ENCODE measurements at places on chromosomes 5 and 9.

GRCh38 chr5:776862-777711 is 7.4 kb downstream of the ZDHHC11B start:
- DNase-seq, result no peak

DNA sequence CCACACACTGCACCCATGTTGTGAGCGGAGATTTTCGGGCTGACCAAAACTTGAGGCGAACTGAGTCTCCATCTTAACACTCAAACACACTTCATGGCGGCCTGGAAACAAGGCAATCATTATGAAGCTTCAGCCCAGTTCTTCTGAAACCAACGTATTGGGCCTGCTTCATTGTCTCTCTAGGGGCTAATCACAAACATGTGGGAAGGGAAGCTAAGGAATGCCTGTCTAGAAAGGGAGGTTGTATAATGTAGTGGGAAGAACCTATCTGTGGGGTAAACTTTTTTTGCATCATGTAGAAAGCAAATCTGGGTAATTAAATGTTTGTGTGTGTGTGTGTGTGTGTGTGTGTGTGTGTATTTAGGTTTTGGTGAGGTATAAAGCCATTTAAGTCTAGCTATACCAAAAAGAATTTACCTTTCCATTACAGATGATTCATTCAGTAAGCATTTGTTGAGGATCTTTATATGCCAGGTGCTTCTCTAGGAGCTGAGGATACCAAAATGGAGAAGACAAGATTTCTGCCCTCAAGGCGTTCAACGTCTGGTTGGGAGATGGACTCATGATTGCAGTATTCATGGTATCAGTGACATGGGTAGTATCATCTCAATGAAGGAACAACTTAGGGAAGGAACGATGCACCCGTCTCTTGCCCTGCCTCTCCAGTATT is 29.4 kb downstream of the SLC1A3 start:
- DNase-seq, result no peak

DNA sequence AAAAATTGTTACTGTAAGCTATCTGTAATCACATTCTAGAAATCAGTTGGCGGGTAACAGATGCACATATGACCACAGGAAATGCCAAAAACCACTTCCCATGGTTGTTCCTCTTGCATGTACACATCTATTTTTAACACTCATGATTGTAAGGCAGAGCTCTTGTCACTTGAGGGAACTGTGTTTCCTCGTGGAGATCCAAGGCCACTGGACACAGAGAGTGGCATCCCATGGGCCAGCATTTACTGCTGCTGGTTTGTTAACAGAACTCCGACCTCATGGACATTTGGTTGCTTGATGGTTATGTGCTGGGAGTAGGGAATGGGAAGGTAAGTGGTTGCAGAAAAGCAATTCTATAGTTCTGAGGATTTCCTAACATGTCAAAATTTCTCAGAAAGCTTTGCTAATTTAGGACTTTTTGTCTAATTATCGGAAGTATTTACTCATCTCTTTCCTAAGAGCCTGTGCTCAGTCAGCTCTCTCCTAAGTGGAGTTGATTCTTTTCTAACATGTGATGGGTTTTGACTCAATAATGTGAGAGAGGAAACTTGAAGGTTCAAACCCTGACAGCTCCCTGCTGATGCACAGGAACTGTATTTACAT is 202.0 kb upstream of the NR3C1 start:
- no peak for DNase-seq

DNA sequence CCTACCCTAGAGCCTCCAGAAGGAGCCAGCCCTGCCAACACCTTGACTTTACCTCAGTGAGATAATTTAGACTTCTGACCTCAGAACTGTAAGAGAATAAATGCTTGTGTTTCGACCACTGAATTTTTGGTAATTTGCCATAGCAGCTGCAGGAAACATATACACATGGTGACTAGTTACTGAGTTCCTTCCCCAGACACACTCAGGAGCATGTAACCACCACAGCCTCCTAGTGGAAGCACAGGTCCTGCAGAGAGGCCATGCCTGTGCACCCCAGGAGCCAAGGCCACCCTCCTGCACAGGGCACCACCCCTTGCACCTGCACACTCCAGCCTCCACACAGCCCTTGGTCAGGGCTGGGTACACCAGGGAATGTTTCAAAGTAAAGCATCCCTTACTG is 7.6 kb upstream of the CAMSAP1 start:
- no peak for DNase-seq

- no peak for DNase-seq
Observed at GRCh38 chr5:178667101-178667500, 40.3 kb upstream of the CLK4 start.

GRCh38 chr5:137488516-137488915 is 10.6 kb downstream of the SPOCK1 start:
- DNase-seq, result no peak

- DNase-seq, result no peak
Observed at GRCh38 chr5:81760521-81760920, 9.6 kb upstream of the SSBP2 start.

- no peak for DNase-seq
Observed at GRCh38 chr9:134298000-134298399, 28.3 kb upstream of the RXRA start.

DNA sequence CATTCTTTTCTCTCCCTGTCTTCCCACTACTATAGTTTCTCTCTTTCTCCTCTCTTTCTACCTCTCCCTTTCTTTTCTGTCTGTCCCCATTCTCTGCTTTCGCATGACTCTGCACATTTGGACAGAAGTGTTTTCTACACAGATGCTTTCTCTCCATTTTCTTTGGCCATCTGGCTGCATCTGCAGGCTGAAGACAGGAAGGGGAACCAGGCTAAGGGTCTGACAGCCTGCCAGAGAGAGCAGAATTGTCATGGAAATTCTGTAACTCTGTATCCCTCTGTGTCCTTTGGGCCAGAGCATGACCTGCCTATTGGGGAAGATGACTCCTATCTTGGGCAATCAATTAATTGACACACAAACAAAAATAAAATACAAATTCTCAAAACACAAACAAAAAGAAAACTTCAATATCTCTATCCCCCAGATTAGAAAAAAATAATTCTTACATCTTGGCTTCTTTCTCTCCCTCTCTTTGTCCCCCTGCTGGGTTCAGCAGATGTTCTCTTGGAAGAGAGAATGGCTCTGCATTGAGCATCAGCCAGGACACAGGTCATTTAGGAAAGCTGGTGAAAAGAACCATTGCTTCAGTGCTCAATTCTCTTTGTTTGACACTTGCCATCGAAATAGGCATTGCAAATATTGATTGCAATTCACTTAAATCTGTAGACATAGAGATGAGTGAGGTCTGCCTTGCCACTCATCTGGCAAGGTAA is 415.9 kb upstream of the KLF4 start:
- no peak for DNase-seq

- DNase-seq, result no peak
Observed at GRCh38 chr9:10855847-10856246, 243.0 kb upstream of the PTPRD start.

- no peak for DNase-seq
Observed at GRCh38 chr5:144125163-144125726, 45.2 kb downstream of the YIPF5 start.

DNA sequence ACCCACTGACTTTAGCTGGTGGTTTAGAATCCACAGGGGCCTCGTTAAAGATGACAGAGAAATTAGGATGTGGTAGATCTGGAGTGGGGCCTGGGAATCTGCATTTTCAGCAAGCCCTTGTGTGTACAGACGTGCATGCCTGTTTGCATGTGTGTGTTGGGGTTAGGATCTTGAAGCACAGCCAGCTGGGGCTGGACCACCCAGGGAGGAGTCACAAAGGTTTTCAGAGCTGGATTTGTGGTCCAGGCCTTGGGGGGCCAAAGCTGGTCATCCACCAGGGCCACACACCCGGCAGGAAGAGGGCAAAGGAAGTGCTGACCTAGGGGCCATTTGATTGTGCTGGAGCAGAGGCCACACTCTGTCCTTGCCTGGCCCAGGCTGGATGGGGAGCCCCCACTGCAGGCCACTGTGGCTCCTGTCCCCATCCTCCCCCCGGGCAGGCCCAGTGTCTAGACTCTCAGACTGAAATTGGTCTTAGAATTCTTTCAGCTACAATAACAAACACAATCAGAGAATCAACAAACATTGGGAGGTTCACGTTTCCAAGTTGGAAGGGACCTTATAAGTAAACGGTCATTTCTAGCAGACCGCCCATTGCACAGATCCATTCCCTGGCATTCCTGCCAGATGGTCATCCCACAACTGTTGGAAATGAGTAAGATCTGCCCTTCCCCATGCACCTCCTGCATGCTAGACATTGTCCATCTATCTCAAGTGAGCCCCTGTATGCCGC is 10.3 kb downstream of the CDX1 start:
- DNase-seq, result no peak

DNA sequence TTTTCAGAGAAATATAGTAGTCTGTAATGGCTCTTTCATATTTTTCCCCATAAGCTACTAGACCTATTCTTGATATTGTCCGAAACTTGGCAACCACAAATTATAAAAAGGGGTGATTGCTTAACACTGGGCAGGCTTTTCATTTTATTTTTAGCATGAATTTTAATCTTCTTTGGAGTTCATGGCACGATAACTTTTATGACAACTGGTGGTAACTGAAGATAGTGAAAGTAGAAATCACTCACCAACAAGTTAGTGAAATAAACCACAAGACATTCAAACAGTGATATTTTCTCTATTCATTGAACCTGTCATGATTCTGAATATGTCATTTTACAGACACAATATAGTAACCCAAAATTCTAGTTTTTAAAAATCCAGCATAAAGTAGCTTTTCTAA is 213.9 kb downstream of the PRDM9 start:
- DNase-seq, result no peak

DNA sequence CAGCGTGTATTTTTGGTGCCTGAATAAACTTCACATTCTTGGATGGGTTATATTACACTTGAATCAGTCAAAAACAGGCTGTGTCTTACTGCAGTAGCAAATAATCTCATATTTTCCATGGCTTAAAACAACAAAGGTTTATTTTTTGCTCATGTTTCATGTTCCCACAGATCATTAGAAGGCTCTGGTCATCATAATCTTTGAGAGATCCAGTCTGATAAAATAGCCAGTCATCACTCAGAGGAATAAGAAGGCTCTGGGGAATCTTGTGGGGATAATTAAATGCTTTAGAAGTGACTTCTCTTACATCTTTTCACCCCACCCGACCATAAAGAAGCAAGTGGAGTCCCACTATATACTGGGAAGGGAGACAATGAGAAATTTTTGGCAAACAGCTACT is 417.7 kb downstream of the PSAT1 start:
- DNase-seq, result no peak

- DNase-seq, result no peak
Observed at GRCh38 chr5:74367934-74368333, 272.6 kb downstream of the ENC1 start.

DNA sequence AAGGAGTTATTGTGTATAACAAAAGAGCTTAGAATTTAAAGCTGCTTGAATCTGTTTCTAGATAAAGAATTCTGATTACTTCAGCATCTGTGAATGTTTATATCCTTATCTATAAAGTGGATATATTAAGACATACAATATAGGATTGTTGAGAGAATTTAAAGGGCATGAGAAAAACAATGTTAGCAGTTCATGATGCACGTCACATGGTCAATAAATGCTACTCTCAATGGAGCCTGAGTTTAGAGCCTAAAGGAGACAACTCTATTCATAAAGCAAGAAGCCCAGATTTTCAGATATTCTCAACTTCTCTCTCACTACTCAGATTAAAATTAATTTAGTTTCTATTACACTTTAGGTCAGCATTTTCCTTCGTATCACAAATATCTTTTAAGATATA is 666.7 kb upstream of the CDH18 start:
- DNase-seq, result no peak

- no peak for DNase-seq
Observed at GRCh38 chr5:159018855-159019254, 80.9 kb downstream of the EBF1 start.

DNA sequence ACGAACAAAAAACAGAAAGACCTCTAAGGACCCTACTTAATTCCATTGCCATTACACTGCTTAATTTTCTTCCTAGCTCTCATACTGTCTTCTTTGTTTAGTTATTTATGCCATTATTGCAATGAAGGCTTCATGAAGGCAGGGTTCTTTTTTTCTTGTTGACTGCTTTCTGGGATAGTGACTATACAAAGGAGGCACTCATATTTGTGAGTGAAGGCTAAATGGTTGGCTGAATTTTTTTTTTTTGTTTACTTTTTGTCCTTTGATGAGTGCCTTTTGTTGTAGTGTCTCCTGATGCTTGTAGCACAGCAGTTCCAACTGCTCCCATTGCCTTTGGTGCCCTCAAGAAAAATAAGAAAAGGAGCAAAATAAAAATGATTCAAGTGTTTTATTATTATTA is 17.8 kb downstream of the CTNNA1 start:
- DNase-seq, result no peak

DNA sequence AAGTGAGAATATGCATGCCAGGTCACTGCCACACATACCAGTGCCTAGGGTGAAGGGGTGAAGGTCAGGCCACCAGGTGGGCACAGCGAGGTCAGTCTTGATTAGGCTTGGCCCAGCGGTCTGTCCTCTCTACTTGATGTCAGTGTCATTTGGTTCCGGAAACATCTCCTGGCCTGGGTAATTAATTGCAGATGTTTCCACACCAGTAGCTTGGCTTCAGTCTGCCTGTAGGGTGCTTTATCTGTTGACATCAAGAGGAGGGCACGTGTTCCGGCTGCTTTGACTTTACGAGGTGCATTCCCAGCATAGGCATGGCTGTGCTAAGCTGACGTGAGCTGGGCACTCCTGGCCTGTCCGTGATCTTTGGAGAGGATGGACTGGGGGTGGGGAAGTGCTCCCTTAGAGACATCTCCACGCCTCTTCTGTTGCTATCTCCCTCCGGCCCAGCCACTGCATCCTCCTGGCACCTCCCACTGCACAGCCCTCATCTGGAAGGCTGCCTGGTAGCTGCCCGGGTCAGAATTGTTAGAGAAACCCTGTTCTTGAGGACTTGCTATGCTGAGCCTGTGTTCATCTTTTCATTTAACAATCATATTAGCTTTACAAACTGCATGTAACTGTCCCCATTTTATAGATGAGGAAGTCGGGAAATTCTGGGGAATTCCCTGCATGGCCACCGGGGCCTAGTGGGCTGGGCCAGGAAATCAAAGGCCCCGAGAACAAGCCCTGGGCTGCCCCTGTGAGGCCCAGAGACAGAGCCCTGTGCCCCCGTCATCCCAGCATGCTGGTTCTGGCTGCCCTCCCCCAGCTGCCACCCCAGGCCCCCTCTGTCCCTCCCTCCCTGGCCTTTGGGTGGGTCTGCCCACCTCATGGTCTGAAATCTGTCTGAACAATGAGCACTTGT is 29.1 kb downstream of the JADE2 start:
- no peak for DNase-seq

Measured in activated naive CD4-positive, alpha-beta T cell (primary cell).